Activated CD8-positive, alpha-beta memory T cell treated with anti-CD3 and anti-CD28 coated beads for 1 hour (primary cell): ENCODE measurements at places on chromosomes 7 and 10.

GRCh38 chr7:111933609-111934008 is 272.6 kb downstream of the DOCK4 start:
- DNase-seq, result no peak

- no peak for DNase-seq
Measured at GRCh38 chr10:15606377-15606776, 113.3 kb downstream of the ITGA8 start.

- no peak for DNase-seq
Measured at GRCh38 chr10:124522131-124522932, 60.7 kb downstream of the LHPP start.

DNA sequence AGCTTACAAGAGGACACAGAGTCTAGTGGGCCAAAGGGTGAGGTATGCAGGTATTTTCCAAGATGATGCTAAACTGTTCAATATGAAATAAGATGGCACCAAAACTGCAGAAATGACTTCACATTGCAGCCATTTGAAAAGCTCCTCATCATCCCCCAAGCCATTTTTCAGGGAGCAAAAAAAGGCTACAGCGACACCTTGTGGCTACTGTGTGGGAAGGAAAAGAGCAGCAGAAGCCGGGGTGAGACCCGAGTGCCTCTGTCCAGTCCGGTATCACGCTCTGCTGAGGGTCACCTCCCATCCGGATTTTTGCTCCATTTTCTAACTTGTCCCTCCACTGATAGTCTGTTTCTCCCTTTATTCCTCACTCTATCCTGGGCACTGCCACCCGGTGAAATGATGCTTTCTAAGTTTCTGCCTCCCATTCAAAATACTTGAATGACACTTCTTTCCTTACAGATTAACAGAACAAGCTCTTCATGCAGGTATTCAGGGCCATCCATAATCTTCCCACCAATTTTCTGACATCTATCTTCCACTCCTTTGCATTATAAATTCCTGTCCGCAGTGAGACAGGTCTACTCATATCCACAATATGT is 220.2 kb downstream of the DGKI start:
- no peak for DNase-seq
